ENCODE measurements at places on chromosomes 16 and 17.

GRCh38 chr17:2406271-2406902, 5.5 kb upstream of the MNT start:
- no peak for DNase-seq

DNA sequence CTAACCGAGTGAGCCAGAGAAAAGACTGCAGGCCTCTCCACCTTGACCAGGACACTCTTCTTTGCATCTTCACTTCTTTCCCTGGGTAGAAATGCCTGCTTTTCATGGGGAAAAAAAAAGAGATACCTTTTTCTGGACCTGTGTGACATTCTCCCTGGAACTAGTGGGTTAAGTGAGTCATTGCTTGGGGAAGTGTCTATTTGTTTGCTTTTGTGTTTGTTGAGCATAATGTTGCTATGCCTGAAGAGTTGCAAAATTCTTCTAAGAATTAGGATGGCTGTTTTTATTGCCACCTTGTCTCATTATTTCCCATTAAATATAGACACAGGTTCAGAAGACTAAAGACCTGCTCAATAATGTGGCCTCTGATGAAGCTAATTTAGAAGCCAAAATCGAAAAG, 18.8 kb downstream of the CLUAP1 start:
- DNase-seq: no peak

DNA sequence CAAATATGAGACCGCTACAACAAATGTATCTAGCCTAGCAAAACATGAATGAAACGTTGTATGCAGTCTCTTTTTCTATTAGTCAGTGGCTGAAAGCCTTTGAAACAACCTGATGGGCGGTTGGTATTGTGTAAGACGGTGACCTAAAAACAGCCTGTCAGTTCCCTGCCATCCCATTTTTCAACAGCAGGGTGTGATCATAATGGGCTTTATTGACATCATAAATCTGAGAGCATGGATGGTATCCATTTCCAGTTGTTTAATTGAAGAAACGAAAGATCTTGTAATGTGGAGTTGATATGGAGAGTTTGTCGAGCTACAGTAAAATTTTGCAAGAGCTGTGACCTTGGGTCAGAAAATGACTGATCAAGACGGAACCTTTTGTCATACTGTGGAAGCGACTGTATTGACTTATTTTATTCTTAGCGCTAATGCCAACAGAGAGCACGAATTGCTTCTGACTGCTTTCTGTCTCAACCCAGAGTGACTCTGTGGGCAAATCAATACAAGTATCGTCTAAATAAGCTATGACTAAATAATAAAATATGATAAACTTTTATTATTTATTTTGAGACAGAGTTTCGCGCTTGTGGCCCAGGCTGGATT, 12.3 kb upstream of the MEIOB start:
- DNase-seq: peak; percentile 49

GRCh38 chr16:82004601-82005000, 6.7 kb downstream of the SDR42E1 start:
- DNase-seq: no peak

DNA sequence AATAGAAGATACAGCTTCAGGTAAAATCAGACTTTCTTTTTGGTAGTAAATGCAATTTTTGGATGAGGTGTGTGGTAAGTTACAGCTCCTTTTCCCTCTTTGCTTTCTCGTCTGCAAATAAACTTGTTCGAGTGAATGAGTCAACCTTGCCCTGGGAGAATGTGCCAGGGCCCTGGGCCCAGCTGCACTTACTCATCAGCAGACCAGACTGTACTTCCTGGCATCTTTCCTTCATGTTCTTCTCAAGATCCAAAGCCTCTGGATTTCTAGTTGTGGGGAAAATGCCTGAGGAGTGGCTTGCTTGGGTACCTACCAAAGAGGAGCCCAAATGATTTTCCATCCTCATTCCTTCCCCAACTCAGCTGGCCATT, 5.4 kb upstream of the G6PC1 start:
- no peak for DNase-seq

- no peak for DNase-seq
Observed at GRCh38 chr17:18270046-18270931, 9.8 kb downstream of the MIEF2 start.

DNA sequence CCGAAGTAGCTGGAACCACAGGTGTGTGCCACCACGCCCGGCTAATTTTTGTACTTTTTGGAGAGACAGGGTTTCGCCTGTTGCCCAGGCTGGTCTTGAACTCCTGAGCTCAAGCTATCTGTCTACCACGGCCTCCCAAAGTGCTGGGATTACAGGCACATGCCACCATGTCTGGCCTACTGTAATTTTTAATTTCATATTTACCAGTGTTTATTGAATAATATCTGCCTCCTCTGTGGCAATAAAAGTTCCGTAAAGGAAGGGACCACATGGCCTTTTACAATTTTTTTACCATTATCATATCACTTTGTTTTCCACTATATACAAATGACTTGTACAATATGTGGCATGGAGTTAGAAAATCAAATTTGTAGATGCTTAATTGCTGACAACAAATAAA, 7.8 kb downstream of the USP31 start:
- DNase-seq: no peak

GRCh38 chr16:27951489-27952120, 111.9 kb downstream of the GSG1L start:
- DNase-seq: no peak

GRCh38 chr17:80980397-80981061, 11.1 kb upstream of the CHMP6 start:
- no peak for DNase-seq

- DNase-seq: no peak
Observed at GRCh38 chr16:77790912-77791311, 2.5 kb downstream of the VAT1L start.

- no peak for DNase-seq
Observed at GRCh38 chr16:29916979-29917378, 9.0 kb downstream of the KCTD13 start.

DNA sequence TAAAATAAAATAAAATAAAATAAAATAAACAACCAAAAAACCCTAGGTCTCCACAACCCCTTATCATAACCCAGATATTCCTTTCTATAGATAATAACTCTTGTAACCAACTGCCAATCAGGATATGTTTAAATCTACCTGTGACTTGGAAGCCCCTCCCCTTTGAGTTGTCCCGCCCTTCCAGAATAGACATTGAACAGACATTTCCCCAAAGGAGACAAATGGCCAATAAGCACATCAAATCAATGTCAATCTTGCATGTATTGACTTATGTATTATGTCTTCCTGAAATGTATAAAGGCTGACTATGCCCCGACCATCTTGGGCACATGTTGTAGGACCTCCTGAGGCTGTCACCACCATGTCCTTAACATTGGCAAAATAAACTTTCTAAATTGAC, 1.5 kb upstream of the MAPK7 start:
- DNase-seq: no peak

GRCh38 chr16:11283820-11284248, 2.7 kb upstream of the PRM1 start:
- no peak for DNase-seq

- DNase-seq: no peak
Observed at GRCh38 chr17:46086821-46087220, 87.8 kb downstream of the STH start.

GRCh38 chr16:4239020-4239419, 2.9 kb downstream of the SRL start:
- DNase-seq: no peak

DNA sequence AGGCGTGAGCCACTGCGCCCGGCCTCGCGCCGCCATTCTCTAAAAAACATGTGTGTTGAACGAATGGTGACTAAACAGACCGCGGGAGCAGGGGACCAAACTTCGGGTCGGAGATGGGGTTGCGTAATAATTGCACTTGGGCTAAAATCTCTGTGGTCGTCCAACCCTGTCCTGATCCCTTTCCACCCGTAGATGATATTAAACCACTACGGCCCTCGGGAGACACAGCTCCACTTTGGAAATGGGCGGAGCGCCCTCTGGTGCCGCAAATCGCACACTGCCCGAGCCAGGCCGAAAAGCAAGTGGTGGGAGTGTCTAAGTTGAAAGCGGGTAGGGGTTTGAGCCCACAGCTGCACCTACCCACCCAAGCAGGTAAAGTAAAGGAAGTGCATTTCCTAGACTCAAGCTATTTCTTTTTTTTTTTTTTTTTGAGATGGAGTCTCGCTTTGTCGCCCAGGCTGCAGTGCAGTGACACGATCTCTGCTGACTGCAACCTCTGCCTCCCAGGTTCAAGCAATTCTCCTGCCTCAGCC, 17.0 kb downstream of the CAVIN1 start:
- peak; percentile 57 for DNase-seq

DNA sequence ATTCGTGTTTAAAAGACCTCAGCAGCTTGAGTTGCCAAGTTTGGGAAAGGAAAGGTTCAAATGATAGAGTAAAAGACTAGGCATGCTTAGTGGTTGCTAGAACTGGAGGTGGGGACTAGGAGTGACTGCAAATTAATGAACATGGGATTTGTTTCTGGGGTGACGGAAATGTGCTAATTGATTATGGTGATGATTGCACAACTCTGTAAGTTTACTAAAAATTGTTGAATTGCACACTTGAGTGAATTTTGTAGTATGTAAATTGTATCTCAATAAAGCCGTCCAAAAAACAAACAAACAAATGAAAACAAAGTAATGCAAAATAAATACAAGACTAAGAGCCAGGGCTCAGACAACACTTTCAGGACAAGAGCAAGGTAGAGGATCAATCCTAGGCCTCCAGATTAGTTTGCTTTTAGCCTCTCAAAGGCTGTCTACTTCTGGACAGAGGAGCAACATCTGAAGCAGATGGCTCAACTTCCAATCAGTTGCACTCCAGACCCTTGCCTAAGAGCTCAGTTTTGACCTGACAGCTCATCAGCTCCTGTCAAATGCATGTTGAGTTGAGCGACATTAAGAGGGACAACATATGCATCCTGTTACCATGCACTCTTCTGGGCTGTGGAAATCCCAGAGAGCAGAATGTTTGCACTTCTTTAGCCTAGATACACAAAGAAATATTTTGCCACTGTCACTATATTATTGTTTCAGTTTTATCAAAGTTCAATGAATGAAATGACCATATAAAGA, 111.2 kb upstream of the ASIC2 start:
- DNase-seq: no peak

DNA sequence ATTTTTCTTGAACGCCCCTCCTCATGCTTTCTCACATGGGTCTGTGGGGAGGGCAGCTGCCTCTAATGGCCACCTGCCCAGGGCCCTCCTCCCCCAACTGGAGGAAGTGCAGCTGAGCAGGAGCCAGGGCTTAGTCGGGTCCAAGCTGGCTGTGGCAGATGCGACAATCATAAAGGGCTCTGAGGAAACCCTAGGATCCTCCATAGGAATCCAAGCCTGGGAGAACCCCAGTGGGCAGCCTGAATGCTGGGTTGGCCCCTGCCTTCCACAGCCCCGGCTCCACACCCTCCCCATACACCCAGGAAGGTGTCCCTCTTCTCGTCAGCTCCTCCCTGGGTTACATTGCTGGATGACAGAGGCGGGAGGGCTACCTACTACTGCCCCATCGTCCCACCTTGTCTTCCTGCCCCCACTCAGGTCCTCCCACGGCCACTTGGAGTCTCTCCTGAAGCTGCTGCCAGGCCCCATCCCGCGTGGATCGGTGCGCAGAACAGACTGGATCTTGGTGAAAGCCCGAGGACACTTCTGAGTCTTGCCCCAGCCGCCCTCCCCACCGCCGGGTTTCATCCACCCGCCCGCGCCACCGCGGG, 15.6 kb upstream of the CBFB start:
- DNase-seq: no peak

- peak; percentile 45 for DNase-seq
Observed at GRCh38 chr17:47315451-47316266, 8.1 kb upstream of the EFCAB13 start.

DNA sequence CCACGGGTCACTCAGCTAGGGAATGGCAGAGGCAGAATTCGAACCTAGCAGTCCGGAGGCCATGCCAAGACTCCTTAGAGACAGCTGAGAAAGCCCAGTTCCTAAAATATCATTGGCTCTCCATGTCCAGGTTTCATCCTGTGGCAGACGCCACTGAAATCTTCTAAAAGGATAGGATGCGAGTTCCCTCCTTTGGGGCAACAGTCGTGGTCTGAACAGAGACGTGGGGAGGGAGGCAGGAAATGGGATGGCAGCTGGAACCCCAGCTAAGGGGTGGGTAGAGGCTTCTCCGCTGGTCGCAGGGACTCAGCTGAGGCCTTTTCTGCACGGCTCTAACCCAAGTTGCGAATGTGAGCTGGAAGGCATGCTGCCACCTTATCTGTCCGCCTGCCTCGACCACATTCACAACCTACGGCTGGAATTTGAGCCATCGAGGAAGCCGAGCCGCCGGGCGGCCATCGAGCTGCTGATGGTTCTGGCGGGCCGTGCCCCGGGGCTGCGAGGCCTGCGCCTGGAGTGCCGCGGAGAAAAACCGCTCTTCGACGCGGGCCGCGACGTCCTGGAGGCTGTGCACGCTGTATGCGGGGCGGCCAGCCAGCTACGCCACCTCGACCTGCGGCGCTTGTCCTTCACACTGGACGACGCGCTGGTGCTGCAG, 1.9 kb upstream of the HSF4 start:
- DNase-seq: peak; percentile 56

DNA sequence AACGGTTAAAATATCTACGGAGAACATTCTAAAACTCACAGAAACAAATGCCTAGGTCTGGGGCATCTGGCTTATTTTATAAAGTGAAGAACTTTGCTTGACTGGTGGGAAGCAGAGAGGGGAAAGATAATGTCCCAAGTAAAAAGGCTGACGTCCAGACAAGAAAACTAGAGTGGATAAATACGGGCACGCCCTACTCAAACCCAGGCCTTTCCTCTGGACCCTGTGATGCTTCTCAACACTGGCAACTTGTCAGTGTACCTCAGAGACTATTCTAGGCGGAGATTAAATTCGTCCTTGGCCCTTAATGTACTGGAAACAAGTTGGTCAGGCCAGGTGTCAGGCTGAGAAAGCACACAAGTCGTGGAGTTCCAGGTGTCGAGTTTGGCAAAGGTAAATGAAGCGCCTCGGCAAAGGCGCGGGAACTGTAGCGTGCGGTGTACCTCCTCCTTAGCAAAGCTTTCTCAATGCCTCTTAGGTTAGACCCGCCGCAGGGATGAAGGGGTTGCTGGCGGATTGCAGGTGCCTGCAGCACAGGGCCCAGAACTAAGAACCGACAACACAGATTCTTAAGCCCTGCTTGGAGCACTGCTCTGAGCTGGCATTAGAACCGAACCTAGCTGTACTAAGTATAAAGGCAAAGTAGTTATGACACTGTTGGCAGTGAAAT, 668 bp upstream of the UNK start:
- no peak for DNase-seq

- no peak for DNase-seq
Observed at GRCh38 chr16:47493381-47494337, 32.5 kb downstream of the PHKB start.

- no peak for DNase-seq
Observed at GRCh38 chr17:40471846-40472732, 28.8 kb downstream of the IGFBP4 start.

DNA sequence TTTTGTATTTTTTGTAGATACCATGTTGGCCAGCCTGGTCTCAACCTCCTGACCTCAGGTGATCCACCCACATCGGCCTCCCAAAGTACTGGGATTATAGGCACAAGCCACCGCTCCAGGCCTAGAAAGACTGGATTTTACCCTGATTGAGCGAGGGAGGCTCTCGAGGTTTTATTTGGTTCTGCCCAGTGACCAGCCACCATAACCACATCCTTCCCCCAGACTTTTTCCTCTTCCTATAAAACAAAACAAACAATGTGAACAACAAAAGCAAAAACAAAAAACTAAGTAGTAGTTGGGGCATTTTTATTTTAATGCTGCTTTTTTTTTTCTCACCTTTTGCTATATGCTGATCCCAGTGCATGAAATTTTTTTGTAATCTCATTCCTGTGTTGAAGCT, 509.6 kb downstream of the MAF start:
- no peak for DNase-seq

All from DMS153 (cell line).